Stomach (tissue), 19 donors: ENCODE measurements at places on chromosomes 2 and 18. TPM values are rescaled to one million over a fixed set of nuclear protein-coding genes. Genes with fewer than 3 reads are reported as not detected.

Gene RAD51AP2
- not detected for total RNA-seq

Gene SCYGR4
- total RNA-seq: not detected

Gene CFC1
- not detected for total RNA-seq

Gene SLC9A4
- not detected for total RNA-seq
